ENCODE measurements at places on chromosomes 3 and 15. TPM values are rescaled to one million over a fixed set of nuclear protein-coding genes. Genes with fewer than 3 reads are reported as not detected.

Gene TIMP4
- total RNA-seq = 1.3 TPM

Gene DISP2
- under 0.01 TPM for total RNA-seq

Gene GABRR3
- total RNA-seq = not detected

Gene GRK7
- total RNA-seq = not detected

Gene SNRK
- 21.2 TPM for total RNA-seq

Gene GOLGA8G
- total RNA-seq = not detected

Gene GRM2
- not detected for total RNA-seq

Gene SLC22A13
- total RNA-seq = 0.43 TPM

Gene PPP1R14D
- not detected for total RNA-seq

Gene ANKRD63
- total RNA-seq = not detected

Gene ACKR2
- total RNA-seq = not detected

Gene CLDN16
- 0.43 TPM for total RNA-seq

Gene EAF2
- 0.32 TPM for total RNA-seq

Gene PEX5L
- under 0.01 TPM for total RNA-seq

Gene IP6K2
- total RNA-seq = 55.7 TPM

Gene TMEM108
- total RNA-seq = 0.32 TPM

Gene GRAMD2A
- total RNA-seq = under 0.01 TPM

Gene DNASE1L3
- total RNA-seq = not detected

Gene ATR
- total RNA-seq = 21.9 TPM

Gene TJP1
- total RNA-seq = 103 TPM

Gene LEKR1
- total RNA-seq = 0.97 TPM

Gene ATG3
- total RNA-seq = 91.5 TPM

Gene PPP1R2
- total RNA-seq = 81.5 TPM

Gene GHRL
- 0.32 TPM for total RNA-seq

Gene C15orf61
- total RNA-seq = 3.2 TPM

Gene SLC12A8
- 33.2 TPM for total RNA-seq

Gene CAMK2N2
- total RNA-seq = under 0.01 TPM

Gene FOXB1
- total RNA-seq = not detected

Gene FRMD5
- 1.3 TPM for total RNA-seq
